CD4-positive, alpha-beta T cell treated with Interleukin-12 subunit alpha and Interleukin-12 subunit beta, for 1 hour (primary cell): ENCODE measurements at places on chromosomes 6 and 20.

DNA sequence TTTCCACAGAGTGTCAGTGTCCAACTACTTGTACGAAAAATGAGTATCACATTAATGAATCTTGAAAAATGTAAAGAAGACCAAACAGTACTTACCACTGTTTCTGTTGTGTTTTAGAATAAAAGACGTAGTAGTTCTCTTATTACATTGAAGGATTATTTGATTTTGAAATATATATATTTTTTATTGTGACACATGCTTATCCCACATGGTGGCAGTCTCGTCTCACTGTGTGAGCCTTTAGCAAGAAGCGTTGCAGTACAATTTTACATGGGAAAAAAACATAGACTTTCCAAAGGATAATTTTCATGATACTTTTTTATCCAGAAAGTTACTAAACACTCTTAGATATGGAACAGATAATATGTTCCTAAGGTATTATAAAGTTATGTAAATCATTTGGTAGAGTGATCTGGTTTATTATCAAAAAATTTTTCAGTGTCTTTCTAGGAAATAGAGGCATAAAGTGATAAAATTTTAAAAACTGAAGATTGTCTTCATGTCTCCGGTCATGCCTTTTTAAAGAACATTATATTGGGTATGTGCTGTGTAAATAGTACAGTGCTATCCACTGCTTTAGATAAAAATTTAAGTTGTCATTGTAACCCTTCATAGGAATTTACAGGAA lies 117.5 kb upstream of the SAMD5 start:
- no peak for DNase-seq

- no peak for DNase-seq
These were observed 115.2 kb upstream of the HMGCLL1 start for GRCh38 chr6:55694148-55694547.

- no peak for DNase-seq
These were observed 147.9 kb upstream of the PRND start for GRCh38 chr20:4573564-4574355.

- peak; percentile 40 for DNase-seq
These were observed 14.2 kb downstream of the ARID1B start for GRCh38 chr6:156791320-156791850.

DNA sequence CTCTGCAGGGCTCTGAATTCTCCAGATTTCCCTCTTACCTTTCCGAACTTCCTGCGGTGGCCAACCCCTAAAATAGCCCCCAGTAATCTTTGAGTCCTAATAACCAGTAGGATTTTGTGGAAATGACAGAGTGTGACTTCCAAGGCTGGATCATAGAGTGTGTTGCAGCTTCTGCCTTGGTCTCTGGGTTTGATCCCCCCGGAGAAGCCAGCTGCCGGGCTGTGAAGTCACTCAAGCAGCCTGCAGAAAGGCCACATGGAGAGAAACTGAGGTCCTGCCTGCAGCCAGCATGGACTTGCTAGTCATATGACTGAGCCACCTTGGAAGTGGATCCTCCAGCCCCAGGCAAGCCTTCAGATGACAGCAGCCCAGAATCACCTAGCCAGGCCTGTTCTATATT lies 46.3 kb upstream of the SCRT2 start:
- DNase-seq: no peak

- no peak for DNase-seq
These were observed 69.2 kb downstream of the TFAP2C start for GRCh38 chr20:56698297-56698696.

GRCh38 chr6:85368631-85369030 lies 81.3 kb upstream of the NT5E start:
- no peak for DNase-seq

DNA sequence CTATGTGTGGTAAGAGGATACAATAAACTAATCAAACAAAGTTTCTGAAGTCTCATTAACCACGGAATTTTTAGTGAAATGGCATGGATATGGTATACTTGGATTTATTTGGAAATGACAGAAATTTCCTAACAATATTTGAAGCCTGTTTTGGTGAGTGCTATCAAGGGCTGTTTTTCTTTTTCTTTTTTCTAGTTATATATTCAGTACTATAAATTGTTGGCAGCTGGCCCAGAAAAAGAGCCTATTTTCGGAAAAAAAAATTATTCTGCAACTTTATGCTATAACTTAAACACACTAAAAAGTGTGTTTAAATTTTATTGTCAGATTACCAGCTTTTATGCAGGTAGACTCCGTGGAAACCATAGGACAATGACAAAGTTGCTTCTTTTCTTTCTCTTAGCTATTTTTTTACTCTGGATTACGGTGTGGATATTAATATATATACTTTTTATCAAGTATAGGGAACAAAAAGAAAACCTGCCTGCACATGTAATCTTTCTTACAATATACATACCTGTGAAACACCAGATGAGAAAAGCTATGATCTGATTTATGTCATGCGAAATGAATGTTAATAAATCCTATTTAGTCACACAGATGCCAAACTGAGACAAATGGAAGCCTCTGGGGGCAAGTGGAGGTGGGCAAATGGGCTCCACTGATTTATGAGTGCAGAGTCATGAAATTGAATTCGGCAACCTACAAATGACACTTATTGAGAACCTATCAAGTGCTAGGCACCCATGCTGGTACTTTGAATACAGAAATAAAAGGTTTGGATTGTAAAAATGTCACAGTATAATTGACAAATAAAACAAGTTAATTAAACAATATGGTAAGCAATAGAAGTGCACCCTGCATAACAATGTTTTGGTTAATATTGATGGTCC lies 919.5 kb upstream of the FLRT3 start:
- no peak for DNase-seq

DNA sequence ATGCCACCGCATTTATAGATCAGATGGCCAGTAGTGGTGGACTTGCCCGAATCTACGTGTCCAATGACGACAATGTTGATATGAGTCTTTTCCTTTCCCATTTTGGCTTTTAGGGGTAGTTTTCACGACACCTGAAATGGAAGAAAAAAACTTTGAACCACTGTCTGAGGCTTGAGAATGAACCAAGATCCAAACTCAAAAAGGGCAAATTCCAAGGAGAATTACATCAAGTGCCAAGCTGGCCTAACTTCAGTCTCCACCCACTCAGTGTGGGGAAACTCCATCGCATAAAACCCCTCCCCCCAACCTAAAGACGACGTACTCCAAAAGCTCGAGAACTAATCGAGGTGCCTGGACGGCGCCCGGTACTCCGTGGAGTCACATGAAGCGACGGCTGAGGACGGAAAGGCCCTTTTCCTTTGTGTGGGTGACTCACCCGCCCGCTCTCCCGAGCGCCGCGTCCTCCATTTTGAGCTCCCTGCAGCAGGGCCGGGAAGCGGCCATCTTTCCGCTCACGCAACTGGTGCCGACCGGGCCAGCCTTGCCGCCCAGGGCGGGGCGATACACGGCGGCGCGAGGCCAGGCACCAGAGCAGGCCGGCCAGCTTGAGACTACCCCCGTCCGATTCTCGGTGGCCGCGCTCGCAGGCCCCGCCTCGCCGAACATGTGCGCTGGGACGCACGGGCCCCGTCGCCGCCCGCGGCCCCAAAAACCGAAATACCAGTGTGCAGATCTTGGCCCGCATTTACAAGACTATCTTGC lies 725 bp downstream of the EEF1A1 start:
- DNase-seq: peak; percentile 86

DNA sequence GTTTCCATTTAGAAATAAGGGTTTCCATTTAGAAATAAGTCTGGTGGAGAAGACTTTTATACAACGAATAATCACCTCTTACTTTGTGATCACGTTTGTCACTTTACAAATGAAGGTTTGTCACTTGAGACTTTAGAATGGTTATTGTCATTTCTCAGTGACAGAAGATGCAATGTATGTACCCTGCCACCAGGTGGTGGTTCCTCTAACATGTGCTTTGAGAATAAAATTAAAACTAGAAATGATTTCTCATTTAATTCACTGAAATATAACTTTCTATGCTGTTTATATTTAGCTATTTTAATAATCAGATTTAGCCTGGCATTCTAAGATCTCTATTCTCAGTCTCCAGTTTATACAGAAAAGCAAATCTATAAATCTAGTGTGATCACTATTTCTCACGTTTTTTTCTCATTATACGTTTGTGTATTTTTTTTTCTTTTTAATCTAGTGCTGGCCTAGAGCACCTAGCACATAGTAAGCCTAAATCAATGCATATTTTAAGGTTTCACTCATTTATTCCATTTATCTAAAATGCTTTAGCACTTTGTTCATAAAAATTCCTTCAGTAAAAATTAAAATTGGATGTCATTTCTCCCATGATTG lies 57.4 kb upstream of the TFAP2D start:
- no peak for DNase-seq

- no peak for DNase-seq
These were observed 1.1 kb downstream of the GJA10 start for GRCh38 chr6:89895276-89895874.

- DNase-seq: peak; percentile 75
These were observed 212.9 kb upstream of the ARID1B start for GRCh38 chr6:156564127-156564806.

DNA sequence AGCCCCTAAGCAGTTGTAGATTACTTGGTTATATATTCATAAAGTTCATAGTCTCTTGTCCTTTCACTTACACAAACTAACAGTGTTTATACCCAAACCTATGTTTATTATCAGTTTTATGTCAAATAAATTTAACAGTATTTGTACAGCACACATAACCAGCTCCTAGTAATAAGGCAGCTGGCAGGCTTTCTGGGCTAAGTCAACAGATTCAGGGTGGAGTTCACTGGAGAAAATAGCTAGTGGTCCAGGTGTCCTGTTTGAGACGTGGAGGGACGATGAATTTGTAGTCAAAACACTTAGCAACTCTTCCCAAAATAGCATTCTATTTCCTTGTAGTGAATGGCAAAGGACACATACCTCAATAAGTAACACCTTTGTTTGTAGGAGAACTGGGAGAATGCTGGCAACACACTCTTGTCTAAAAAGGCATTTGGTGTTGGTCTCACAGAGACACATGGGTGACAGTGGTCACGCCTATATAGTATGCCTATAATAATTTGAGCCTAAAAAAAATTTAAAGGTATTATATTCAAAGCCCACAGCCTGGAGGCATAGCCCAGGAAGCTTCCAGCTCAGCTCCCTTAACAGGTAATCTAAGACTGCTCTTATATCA lies 156.4 kb upstream of the CARMIL1 start:
- no peak for DNase-seq

GRCh38 chr20:2128542-2128941 lies 26.9 kb downstream of the STK35 start:
- no peak for DNase-seq

DNA sequence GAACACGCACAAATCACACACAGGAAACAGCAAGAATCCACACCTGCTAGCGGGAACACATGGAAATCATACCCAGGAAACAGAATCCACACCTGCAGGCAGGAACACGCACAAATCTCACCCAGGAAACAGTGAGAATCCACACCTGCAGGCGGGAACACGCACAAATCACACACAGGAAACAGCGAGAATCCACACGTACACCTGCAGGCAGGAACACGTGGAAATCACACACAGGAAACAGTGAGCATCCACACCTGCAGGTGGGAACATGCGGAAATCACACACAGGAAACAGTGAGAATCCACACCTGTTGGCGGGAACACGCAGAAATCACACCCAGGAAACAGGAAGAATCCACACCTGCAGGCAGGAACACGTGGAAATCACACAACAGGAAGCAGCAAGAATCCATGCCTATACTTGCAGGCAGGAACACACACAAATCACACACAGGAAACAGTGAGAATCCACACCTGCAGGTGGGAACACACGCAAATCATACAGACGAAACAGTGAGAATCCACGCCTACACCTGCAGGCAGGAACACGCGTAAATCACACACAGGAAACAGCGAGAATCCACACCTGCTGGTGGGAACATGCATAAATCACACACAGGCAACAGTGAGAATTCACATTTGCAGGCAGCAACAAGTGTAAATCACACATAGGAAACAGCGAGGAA lies 108.6 kb downstream of the DLL1 start:
- no peak for DNase-seq

DNA sequence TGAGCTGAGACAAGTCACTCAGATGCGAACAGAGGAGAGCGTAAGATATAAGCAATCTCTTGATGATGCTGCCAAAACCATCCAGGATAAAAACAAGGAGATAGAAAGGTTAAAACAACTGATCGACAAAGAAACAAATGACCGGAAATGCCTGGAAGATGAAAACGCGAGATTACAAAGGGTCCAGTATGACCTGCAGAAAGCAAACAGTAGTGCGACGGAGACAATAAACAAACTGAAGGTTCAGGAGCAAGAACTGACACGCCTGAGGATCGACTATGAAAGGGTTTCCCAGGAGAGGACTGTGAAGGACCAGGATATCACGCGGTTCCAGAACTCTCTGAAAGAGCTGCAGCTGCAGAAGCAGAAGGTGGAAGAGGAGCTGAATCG lies 9.5 kb upstream of the SNRNP48 start:
- no peak for DNase-seq

DNA sequence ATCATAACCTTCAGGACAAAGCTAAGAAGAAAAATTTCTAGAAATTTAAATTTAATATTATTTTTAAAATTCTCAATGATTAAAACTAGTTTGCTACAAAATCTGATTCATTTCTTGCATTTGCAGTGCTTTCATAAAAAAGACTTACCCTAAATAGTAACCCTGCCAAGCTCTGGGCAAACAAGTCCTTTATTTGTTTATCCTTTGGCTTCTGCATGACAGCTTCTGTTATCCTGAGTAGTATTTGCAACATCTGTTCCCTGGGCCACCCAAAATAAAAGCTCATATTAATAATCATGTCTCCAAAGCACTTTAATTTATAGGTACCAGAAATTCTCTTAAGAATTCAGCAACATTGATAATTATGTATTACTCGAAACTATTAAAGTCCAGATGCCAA lies 101.3 kb downstream of the RALGAPA2 start:
- DNase-seq: no peak

DNA sequence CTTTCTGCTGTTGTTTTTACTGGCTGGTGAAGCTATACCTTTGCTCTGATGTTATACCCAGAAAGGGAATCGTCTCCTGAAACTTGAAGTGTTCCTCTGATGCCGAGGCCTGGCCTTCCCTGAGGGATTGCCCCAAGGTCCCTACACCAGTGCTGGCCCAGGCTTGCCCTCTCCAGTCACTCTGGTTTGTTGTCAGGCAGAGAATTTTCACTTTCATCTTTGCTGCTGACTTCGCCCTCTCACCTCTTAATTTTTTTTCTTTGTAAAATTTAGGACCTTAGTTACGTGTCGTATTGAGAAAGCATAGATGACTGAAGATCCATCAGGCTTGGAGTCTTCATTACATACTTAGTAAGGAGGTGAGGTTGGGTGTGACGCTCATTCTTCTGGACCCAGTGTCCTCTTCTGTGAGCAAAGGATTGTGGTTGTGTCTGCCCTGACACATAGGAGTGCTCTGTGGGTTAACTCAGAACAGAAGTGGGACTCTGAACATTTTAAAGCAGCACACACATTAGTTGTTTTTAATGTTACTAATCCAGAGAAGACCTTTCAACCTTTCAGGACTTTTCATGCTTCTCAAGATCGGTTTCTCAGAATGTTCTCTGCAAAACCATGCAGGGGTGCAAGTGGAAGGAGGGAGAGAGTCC lies 45.4 kb downstream of the TULP4 start:
- no peak for DNase-seq

DNA sequence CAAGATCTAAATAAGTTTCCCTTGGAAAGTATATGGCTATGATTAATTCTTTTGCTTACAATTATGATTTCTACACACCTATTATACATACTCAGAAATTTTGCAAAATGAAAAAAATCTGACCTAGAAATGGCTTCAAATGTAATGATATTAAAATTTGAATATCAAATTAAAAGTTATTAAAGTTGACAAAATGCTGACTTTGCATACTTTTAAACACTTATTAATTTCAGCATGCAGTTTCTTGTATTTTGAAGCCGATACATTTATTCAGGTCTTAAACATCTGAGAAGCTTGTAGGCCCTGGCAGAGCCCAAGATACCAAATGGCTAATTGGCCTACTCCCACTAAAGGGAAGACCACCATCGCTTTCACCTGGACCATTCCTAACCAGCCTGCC lies 59.8 kb downstream of the SMLR1 start:
- DNase-seq: no peak
